HS-27A (cell line): ENCODE measurements at places on chromosomes 1 and 21.

- DNase-seq: no peak
Observed at GRCh38 chr1:118116401-118116800, 68.6 kb downstream of the SPAG17 start.

- no peak for DNase-seq
Observed at GRCh38 chr1:180028864-180029263, 74.3 kb downstream of the CEP350 start.

DNA sequence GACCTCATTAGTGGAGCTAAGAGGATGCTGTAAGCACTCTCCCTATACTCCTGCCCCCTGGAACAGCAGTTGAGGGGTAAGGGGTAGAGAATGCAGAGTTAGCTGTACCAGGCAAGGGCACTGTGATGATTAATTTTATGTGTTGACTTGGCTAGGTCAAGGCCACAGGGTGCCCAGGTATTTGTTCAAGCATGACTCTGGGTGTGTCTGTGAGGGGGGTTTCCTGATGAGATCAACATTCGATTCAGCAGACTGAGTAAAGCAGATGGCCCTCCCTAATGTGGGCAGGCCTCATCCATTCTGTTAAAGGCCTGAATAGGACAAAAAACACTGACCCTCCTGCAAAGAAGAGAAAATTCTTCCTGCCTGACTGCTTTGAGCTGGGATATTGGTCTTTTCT is 110.8 kb downstream of the KCND3 start:
- no peak for DNase-seq

DNA sequence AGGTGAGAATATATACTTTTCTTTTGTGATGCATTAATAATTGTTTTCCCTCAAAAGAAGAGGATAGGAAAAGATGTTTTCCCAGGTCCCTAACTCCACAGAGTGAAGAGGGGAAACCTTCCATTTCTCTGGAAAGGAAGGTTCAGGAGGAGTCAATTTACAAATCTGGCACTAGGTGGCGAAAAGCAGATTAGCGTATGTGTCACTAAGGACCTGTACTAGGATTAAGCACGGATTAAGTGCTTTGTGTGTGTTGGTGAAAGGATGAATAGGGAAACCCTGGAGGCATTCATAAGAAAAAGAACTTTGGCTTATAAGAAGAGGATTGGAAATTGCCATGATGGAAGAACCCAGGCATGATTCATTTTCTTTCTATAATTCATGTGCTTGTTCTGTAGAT is 410.1 kb upstream of the PLXNA2 start:
- no peak for DNase-seq

DNA sequence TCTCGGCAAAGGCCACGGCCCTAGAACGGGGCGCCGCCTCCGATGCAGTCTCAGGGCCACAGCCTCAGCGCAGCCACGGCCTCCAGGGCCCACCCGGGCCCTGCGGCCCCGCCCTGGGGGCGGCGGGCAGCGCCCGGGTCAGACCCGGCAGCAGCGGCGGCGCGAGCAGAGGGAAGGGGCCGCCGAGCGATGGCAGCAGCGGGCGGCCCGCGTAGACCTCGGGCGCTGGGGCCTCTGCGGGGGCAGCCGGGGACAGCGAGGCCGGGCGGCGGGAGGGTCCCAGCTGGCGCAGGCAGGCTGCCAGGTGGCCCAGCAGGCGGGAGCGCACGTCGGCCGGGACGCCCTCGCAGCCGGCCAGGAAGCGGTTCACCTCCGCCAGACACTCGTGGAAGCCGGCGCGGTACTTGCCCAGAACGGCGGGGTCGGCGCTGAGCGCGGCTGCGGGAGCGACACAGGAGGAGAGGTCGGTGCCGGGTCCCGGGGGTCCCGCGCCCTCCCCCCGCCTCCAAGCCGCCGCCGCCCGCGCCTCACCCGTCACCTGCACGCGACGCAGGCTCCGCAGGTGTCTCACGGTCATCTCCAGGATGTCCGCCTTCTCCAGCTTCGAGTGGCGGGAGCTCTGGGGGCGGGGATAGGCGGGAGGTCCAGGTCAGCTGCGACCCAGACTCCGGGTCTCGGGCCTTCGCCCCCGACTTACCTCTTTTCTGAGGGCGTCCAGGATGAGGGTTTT is 737 bp downstream of the HES4 start:
- DNase-seq: no peak

- no peak for DNase-seq
Observed at GRCh38 chr1:116847688-116848531, 61.8 kb upstream of the PTGFRN start.

DNA sequence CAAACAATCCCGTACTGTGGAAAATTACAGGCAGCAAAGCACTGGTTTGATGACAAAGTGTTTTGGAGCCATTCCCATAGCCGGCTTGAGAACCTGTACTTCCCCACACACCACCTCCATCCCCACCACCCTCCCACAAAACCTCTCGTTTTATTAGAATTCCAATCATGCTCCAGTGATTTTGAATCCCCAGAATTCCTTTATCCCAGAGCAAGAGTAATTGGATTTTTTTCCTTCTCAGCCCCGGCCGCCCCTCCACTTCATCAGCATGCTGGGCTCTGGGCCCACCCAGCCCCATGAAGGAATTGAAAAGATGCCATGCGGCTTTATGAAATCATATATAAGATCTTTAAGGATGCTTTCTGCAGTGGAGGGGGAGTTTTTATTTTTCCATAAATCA is 136.6 kb downstream of the OMA1 start:
- no peak for DNase-seq

DNA sequence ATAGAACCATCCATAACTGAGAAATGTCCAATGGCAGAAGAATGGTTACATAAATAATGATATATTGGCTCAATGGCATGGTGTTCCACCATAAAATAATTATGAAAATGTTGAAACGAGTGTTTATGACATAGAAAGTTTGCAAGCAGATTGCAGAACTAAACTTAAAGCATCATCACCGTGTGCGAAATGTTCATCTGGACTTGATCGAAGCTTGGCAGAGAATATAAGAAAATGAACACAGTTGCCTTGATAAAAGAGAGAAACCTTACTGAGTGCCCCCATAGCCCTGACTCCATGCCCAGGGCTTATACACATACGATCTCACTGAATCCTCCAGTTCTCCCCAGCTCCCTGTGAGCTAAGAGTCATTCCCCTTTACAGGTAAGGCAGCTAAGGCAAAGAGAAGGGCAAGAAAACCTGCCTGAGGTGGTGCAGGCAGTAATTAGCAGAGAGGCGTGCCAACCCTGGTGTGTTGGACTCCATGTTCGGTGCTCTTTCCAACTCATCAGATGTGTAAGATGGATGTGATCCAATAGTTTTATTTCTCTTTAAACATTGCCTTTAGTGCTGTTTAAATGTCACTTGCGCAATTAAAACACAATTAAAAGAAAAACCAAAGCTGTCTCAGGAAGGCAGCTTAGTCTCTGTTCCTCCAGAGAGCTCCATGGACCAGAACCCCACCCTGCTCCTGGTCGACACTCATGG is 21.8 kb upstream of the SPOCD1 start:
- no peak for DNase-seq

DNA sequence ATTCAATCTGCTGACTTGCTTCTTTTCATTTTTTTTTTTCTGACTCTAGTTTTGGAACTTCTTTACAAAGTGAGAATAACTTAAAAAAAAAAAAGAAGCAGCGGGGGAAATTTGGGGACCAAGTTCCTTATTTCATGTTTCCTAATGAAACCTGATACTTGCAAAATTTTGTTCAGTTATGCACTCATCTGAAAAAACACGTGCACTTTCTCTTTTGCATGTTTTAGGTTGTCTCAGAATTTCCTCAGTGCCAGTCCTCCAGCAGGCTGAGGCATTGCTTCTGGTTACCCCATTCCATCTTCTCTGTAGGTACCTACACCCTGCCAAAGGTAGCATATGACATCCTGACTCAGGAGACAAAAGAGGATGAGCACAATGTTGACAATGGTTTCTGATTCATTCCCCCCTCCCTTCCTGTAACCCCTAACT is 299.7 kb downstream of the GRIK1 start:
- DNase-seq: no peak

- DNase-seq: no peak
Observed at GRCh38 chr1:11301601-11302000, 28.6 kb downstream of the UBIAD1 start.

DNA sequence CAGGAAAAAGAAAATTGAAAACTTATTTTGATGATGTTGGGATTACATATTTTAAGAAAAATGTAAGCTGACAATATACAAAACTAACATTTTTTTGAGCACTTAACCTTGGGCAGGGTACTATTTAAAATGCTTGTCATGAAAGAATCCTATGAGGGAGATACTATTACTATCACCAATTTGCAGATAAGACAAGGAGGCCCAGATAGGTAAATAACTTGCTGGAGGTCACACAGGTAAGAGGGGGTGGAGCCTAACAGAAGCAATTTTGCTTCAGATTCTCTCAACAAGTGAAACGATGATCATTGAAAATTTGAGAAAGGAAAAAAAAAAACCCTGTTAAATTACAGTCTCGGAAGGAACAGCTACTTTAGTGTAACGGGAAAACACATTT is 1.2 kb downstream of the GART start:
- no peak for DNase-seq

- DNase-seq: no peak
Observed at GRCh38 chr1:184409011-184409410, 22.2 kb downstream of the C1orf21 start.

- DNase-seq: no peak
Observed at GRCh38 chr1:172833954-172834353, 175.1 kb downstream of the FASLG start.

DNA sequence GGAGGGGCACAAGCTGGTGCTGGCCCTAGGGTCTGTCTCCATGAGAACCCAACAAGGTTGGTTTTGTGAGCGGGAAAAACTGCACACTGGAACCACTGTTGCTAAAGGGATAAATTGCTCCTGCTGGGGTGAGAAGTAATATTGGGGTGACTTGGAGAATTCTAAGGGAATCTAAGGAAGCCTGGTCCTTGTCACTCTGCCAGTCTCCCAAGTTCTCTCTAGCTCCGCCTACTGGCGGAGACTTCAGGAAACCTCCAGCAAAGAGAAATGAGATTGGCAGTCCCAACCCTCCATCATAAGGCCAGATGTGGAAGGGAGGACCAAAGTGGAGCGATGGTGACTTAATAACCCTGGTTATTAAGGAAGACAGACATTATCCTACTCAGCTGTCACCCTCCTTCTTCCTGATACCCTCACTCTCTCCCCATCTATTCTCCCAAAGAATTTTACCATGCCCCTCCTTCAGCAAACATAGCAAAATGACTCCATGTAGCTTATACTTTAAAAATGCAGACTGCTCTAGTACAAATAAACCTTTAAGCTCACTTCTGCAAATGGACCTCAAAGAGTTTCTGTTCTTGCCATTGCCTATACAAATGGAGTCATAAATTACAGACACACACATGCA is 2.7 kb downstream of the LCE1F start:
- no peak for DNase-seq

- no peak for DNase-seq
Observed at GRCh38 chr1:52915211-52915854, 6.2 kb downstream of the ECHDC2 start.

DNA sequence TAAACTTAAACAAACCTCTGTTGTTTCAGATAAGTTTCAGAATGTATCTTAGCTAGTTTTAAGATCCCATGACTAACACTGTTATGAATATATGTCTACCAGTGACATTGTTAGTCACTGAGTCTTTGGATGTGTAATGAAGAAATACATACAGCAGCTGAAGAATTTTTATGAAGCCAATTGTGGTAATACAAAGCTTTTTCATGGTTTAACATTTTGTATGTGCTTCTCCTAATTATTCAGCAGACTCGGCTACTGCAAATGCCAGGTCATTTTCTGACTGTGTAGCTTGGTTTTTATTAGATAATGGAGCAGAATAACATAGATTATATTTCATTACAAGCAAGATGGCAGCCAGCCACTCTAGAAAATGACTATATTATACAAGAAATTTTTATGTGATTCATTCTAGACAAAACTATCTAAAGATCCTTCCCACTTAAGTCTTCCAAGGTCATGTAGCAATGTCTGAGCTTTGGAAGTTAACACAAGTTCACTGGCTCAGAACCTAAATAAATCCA is 147.8 kb downstream of the TNFSF18 start:
- no peak for DNase-seq

- DNase-seq: no peak
Observed at GRCh38 chr21:28927130-28927529, 65.5 kb downstream of the LTN1 start.

- no peak for DNase-seq
Observed at GRCh38 chr1:204206121-204206520, 7.7 kb downstream of the GOLT1A start.

DNA sequence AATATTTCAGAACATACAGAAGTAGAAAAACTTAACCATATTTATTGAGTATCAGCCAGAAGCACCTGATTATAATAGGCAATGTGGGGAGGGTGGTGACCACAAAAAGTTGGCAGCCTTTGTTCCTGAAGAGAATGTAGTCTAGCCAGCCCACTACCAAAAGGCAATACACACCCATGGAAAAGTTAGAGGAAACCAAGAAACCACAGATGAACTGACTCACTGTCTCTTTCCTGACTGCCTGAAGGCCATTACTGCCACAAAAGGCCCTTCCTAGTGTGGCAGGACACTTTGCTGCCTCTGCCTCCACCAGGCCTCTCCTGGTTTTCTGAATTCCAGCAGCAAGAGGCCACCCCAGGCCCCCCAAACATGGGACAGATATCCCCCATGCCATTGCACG is 14.6 kb upstream of the PROX1 start:
- DNase-seq: no peak

GRCh38 chr1:203362720-203363025 is 11.8 kb upstream of the FMOD start:
- no peak for DNase-seq

GRCh38 chr1:15243275-15244043 is 3.6 kb upstream of the FHAD1 start:
- no peak for DNase-seq

DNA sequence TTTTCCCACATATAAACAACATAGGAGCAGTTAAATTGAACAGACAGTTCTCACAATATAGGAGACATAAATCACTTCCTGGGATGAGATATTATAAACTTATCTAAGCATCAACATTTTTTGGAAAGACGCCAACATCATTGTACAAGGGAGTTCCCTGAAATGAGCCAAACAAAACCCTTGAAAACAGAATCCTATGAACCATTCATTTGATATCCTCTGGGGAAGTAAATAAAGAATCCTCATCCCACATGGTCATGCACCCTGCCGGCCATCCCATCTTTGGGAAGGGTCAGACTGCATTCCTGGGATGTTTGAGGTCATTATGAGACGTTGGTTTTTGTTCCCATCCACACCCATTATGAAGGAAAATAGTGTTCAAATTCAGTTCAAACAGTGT is 111.8 kb upstream of the USP25 start:
- peak; percentile 89 for DNase-seq

- no peak for DNase-seq
Observed at GRCh38 chr1:221067721-221068120, 188.5 kb downstream of the HLX start.

- no peak for DNase-seq
Observed at GRCh38 chr1:112950426-112950825, 5.6 kb downstream of the SLC16A1 start.

- no peak for DNase-seq
Observed at GRCh38 chr1:161274874-161275273, 16.3 kb downstream of the PCP4L1 start.

- no peak for DNase-seq
Observed at GRCh38 chr1:182430263-182431068, 19.5 kb upstream of the RGSL1 start.

GRCh38 chr21:39750670-39751069 is 5.7 kb downstream of the IGSF5 start:
- DNase-seq: no peak

- peak; percentile 39 for DNase-seq
Observed at GRCh38 chr1:108512239-108513043, 47.5 kb upstream of the EEIG2 start.

- DNase-seq: no peak
Observed at GRCh38 chr1:71557138-71557537, 476.3 kb upstream of the ZRANB2 start.
